Naive thymus-derived CD8-positive, alpha-beta T cell (primary cell): ENCODE measurements at places on chromosomes 11 and 22. TPM values are rescaled to one million over a fixed set of nuclear protein-coding genes. Genes with fewer than 3 reads are reported as not detected.

Gene PRG3
- total RNA-seq = not detected

GRCh38 chr11:57979532-57980079 lies 44.1 kb upstream of the OR9Q1 start:
- H3K36me3 ChIP-seq = no peaks in the 10 kb centered on the region
- H3K4me3 ChIP-seq = no peak overlapping the region
- H3K27me3 ChIP-seq = no peaks in the 10 kb centered on the region
- no peaks in the 10 kb centered on the region for H3K4me1 ChIP-seq
- no peak for DNase-seq

DNA sequence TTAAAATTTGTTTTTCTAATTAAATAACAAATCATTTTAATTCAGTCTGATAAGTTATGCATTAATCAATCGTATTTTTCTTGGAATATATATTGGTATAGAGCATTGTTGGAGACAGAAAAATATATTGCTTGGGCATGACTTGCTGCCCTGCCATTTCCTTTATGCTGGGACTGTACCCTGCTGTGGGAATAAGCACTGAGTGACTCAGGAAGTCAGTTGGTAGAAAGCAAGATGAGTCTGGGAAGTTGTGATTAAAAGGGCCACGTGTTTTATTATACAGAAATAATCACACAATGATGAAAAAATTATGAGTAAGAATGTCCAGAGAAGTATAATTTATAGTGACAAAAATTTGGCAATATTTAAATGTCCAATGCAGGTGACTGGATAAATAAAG lies 139.5 kb downstream of the KIF18A start:
- no peaks in the 10 kb centered on the region for H3K4me1 ChIP-seq
- H3K27me3 ChIP-seq = no peaks in the 10 kb centered on the region
- H3K27ac ChIP-seq = no peak overlapping the region
- no peak for DNase-seq

- DNase-seq = no peak
- no peak overlapping the region for H3K4me3 ChIP-seq
- H3K4me1 ChIP-seq = peaks cover 22% of the 10 kb centered on the region
Measured at GRCh38 chr11:79439886-79440570, 802 bp downstream of the TENM4 start.

- H3K4me1 ChIP-seq = no peaks in the 10 kb centered on the region
- no peak overlapping the region for H3K4me3 ChIP-seq
- no peak for DNase-seq
- H3K36me3 ChIP-seq = no peaks in the 10 kb centered on the region
- H3K27me3 ChIP-seq = no peaks in the 10 kb centered on the region
Measured at GRCh38 chr11:24253237-24253760, 243.6 kb upstream of the LUZP2 start.

DNA sequence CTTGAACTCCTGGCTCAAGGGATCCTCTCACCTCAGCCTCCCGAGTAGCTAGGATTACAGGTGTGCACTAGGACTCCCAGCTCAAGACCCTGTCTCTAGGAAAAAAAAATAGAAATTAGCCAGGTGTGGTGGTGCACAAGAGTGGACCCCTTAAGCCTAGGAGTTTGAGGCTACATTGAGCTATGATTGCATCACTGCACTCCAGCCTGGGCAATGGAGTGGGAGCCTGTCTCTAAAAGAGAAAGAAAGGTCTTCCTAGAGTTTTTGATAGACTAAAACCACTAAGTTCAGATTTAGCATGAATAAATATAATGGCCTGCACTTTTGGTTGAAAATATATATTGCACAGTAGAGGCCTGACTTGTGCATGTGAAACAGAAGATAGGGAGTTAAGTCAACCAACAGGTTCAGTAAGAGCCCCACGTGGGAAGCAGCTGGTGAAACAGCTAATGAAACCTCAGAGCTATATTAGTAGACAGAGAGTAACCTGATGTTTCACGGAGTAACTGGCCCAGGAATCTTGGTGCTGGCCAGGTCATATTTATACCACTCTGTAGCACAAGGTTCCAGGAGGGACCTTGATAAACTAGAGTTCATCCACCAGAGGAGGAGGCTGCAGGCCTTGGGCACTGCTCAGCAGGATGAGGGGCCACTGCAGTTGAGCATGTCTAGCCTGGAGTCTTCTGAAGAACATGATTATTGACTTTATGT lies 4.6 kb upstream of the MICAL3 start:
- H3K36me3 ChIP-seq = no peaks in the 10 kb centered on the region
- H3K27me3 ChIP-seq = peaks cover 15% of the 10 kb centered on the region
- DNase-seq = no peak
- no peak overlapping the region for H3K4me3 ChIP-seq

- H3K4me3 ChIP-seq = no peak overlapping the region
- no peak for DNase-seq
- no peak overlapping the region for H3K27ac ChIP-seq
- H3K27me3 ChIP-seq = no peaks in the 10 kb centered on the region
- peaks cover 13% of the 10 kb centered on the region for H3K36me3 ChIP-seq
- no peaks in the 10 kb centered on the region for H3K4me1 ChIP-seq
Measured at GRCh38 chr11:92111287-92111686, 113.3 kb upstream of the FAT3 start.

GRCh38 chr11:74182635-74183034 lies 11.5 kb downstream of the PPME1 start:
- no peak overlapping the region for H3K4me3 ChIP-seq
- H3K4me1 ChIP-seq = peaks cover 20% of the 10 kb centered on the region
- DNase-seq = no peak
- no peaks in the 10 kb centered on the region for H3K27me3 ChIP-seq

GRCh38 chr11:104159356-104159755 lies 4.6 kb downstream of the PDGFD start:
- H3K27me3 ChIP-seq = peaks cover 11% of the 10 kb centered on the region
- no peaks in the 10 kb centered on the region for H3K36me3 ChIP-seq
- H3K27ac ChIP-seq = no peak overlapping the region

DNA sequence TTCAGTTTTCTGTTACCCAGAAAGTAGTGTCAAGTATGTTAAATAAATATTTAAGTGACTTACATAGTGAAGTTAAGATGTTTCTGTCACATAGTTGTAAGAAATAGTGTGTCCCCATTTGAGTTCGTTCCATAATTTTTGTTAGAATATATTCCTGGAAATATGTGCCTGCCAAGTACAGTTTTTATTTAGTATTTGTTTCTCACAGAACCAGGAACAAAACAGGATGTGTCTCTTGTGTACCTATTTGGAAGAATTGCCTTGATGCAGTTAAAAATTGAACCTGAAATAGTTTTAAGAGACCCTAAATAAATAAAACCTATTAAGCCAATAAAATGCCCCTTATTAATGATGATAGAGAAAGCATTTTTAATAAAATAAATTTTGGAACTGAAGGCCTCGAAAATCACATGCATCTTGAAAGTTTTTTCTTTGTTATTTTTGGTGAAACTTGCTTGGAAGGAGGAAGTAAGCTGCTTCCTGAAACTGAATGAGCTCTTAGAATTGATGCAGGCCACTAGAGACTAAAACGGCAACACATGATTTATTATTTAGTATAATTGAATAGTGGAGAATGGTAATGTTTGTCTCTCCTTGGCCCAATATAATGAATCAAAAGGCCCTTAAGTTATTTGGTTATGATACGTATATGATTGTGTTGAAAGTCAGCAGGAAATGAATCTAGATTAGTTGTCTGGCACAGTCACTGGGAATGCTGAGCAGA lies 55.9 kb downstream of the SWAP70 start:
- no peaks in the 10 kb centered on the region for H3K36me3 ChIP-seq
- peaks cover 6% of the 10 kb centered on the region for H3K4me1 ChIP-seq
- H3K27ac ChIP-seq = no peak overlapping the region
- DNase-seq = no peak

- no peak for DNase-seq
- H3K27ac ChIP-seq = no peak within 1 kb of the TSS
- no peaks in the 10 kb centered on the region for H3K27me3 ChIP-seq
- peak within 1 kb of the TSS; percentile 88 for H3K4me3 ChIP-seq
Measured at GRCh38 chr11:59212744-59213631, at the start of gene MPEG1. TSS of gene MPEG1 (minus strand) at chr11:59212927. CDS start at chr11:59212865, 62 bp downstream.

DNA sequence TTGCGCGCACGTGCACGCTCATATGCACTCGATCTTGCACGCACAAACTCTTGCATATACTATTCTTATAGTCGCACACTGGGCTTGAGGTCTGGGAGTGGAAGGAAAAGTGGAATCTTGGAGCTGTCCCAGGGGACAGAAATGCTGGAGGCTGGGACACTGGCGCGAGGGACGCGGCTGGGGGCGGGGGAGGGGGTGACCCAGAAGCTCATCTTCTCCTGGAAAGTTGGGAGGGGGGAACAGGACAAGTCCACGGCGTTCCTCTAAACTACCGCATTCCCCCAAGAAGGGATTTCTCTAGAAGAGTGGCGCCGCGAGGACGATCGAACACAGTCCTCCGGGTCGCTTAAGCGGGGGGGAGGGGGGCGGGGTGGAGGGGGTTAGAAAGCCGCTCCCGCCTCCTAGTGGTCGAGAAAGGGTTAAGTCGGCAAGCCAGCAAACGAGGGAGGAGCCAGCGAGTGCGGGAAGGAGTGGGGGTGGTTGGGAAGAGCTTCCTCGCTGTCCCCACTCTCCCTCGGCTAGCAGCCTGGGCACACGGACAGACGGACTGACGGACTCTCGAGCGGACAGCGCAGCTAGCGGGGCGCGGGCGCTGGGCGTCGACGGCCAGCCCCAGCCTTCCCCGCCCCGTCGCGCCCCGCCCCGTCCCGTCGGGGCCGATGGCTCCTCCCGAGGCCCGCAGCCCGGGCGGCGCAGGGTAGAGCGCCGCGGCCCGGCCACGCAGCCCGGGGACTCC lies at the start of gene RTN4RL2:
RTN4RL2 (plus strand) TSS at position 507 of the 736 bp plus-strand sequence. CDS start 338 bp downstream, outside the sequence.
- no peak within 1 kb of the TSS for H3K27ac ChIP-seq
- DNase-seq = peak; percentile 17
- H3K4me1 ChIP-seq = peaks cover 36% of the 10 kb centered on the region
- H3K27me3 ChIP-seq = peaks cover 26% of the 10 kb centered on the region
- no peaks in the 10 kb centered on the region for H3K36me3 ChIP-seq

DNA sequence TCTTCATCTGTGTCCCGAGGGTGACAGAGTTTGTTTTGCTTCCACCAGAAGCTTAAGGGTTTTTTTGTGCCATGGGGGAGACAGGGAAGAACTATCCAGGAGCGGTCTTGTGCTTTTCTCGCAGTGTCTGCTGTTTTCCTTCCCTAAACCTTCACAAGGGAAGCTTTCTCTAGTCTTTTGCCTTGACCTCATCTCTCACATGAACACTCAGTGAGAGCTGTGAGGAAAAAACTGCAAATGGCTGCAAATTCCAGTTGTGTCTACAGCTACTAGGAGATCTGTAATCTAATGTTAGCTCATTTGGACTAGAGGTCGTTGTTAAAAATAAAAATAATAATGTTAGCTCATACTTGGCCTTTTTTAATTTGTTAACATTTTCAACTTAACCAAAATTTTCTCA lies 264.7 kb upstream of the SESN3 start:
- no peaks in the 10 kb centered on the region for H3K4me1 ChIP-seq
- H3K4me3 ChIP-seq = no peak overlapping the region
- no peaks in the 10 kb centered on the region for H3K36me3 ChIP-seq
- H3K27ac ChIP-seq = no peak overlapping the region
